ENCODE measurements at places on chromosomes 5 and 9.
A peak's percentile ranks its signal among the peaks of the same experiment; 100 is the strongest.

DNA sequence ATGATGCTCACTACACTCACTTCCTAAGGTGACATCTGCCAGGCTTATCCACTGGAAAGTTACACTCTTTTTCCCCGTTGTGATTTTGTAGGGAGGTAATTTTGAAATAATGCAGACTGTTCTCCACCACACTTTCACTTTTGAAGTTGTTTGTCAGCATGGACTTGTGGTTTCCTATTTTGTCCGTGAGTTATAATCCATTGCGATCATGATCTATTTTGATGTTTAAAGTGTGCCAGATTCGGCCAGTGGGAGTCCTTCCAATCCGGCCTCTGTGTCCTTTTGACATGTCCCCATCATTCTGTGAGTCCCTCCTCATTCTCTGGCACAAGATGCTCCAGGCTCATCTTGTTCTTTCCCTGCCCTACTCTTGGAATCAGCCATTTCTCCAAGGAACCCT lies 211.3 kb upstream of the KLF4 start:
- no peak for DNase-seq

GRCh38 chr5:141994511-141995136 lies 18.2 kb downstream of the GNPDA1 start:
- DNase-seq = no peak

GRCh38 chr9:89926691-89927220 lies 321.9 kb downstream of the GADD45G start:
- DNase-seq = no peak

GRCh38 chr5:93601071-93601801 lies 18.2 kb downstream of the NR2F1 start:
- DNase-seq = no peak

DNA sequence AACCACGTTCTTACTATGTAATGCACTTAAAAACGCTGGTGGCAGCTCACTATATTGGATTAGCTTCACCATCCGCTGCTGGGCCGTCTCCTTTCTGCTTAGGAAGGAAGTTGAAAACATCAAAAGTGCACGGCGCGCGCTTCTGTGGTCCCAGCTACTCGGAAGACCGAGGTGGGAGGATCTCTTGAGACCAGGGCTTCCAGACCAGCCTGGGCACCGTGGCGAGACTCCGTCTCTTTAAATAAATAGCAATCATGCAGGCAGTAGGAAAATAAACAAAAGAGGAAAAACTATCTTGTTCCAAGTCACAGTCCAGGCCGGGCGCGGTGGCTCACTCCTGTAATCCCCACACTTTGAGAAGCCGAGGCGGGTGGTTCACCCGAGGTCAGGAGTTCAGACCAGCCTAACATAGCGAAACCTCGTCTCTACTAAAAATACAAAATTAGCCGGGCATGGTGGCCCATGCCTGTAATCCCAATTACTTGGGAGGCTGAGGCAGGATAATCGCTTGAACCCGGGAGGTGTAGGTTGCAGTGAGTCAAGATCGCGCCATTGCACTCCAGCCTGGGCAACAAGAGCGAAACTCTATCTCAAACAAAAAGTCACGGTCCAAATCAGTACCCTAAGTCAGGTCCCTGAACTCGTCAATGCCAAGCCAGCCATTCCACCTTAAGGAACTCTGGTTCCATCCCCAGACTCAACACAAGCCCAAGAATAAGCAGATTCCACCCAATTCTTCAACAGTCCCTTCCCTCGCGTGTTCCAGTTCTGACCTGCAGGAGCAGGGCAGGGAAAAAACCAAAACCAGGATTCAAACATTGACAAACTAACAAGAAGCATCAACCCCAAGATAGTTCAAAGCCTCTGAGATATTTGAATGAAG lies 1.0 kb upstream of the GOLGA1 start:
- DNase-seq = peak; percentile 40

GRCh38 chr9:11595756-11596155 lies 983.0 kb upstream of the PTPRD start:
- DNase-seq = no peak

DNA sequence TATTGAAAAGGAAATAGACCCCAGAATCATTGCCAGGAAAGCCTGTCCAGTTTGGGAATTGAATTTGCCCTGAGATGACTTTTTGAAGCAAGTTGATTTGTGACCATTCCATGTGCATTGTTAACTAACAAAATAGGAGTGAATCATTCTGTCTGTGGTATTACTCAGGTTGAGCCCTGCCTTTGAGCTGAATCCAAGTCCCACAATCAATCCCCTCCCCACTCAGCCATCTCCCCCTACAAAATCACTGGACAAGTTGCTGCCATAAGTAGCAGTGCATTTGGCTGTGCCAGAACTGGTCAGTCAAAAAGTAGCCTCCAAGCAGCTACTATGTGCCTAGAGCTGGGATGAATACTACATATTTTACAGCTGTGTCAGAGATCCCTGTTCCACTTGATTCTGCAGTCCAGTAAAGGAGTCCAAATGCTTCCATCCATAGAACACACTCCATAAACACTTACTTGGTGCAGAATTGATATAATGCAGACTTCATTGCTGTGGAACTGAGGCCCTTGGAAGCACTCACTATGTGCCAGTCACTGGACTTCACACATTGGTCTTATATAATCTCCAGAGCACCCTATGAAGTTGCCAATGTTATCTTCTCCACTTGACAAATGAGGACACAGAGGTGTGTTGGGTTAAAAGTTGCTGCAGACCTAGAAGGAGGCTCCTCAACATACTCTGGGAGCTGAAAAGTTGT lies 96.1 kb downstream of the ZNF462 start:
- DNase-seq = no peak

- no peak for DNase-seq
These were observed 145.2 kb upstream of the MAST4 start for GRCh38 chr5:66450988-66451387.

GRCh38 chr9:4301971-4302427 lies 2.1 kb upstream of the GLIS3 start:
- no peak for DNase-seq

DNA sequence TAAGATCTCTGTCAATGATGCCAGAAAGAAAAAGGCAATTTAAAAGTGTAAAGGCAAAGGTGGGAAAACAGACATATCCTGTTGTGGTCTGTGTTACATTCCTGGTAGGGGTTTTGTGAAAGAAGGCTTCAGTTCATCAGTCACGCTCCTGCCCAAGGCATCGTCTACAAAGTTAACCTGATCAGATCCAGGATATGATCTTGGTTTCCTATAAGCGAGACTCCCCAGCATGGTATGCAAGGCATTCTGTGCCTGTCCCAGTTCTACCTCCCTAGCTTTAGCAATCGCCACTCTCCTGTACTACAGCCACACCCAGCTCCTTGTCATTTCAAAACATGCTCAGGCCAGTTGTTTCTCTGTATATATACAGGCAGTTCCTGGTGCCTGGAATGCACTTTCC lies 58.0 kb upstream of the PTPN3 start:
- no peak for DNase-seq

DNA sequence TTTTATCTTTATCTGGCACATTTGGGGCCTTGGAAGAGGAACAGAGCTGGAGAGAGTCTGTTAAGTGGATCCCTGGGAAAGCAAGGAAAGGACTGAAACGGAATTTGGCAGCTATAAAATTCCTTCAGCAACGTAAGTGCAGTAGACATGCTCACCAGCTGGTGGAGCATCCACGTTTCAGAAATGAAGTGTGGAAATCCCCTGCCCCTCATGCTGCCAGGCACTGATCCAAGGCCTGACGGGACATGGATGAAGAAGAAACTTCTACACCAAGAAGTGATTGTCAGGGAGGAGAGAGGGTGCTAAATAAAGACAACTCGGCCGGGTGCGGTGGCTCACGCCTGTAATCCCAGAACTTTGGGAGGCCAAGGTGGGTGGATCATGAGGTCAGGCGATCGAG lies 209.3 kb downstream of the ROR2 start:
- no peak for DNase-seq

DNA sequence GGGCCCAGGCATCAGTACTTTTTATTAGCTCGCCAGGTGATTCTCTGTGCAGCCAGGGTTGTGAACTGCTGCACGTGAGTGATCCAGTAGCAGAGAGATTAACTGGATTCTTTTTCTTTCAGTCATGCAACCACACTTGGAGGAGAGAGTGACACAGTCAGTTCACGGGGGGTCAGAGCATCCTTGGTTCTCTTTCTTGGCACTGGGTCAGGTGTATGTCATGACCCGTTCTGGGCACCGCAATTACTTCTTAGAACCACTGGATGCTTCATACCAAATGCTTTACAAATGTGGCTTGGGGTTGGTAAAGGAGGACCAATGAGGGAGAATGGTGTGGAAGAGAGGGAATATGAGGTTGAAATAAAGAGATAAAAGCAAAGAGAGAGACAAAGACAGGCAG lies 368.7 kb downstream of the MLLT3 start:
- DNase-seq = no peak

DNA sequence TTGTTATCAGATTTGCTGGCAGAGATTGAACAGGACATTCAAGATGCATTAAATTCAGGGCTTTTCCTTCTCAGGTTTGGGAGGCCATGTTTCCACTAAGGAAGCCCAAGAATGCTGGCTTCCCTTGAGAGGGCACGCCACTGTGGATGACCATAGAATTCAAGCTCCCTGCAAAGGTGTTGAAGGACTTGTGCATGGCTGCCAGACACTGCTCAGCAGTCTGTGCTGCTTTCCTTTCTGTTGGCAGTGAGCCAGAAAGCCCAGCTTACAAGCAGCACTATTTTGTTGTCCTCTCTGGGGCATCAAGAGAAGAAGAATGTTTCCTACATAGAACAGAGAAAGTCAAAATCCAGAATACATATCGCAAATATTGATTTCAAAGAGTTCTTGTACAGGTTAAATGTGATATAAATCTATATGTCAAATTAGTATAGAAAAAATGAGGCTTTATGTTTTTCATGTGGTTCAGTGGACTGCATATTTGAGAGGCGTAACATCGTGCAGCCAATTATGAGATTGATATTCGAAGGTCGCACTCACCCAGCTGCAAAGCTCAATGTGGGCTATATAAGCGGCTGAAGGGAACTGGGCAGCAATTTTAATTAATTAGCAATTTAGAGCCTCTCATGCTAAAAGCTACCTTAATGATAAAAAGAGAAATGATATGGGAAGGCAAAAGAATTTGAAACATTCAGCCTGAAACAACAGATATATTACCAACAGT lies 103.1 kb upstream of the ISL1 start:
- DNase-seq = no peak

- DNase-seq = no peak
These were observed 57.4 kb downstream of the LHFPL2 start for GRCh38 chr5:78591138-78591612.

GRCh38 chr5:94471521-94471920 lies 146.9 kb downstream of the KIAA0825 start:
- no peak for DNase-seq

GRCh38 chr9:109466623-109467590 lies 31.2 kb downstream of the PTPN3 start:
- DNase-seq = no peak

- DNase-seq = no peak
These were observed 28.9 kb downstream of the SHC3 start for GRCh38 chr9:89149726-89150125.

DNA sequence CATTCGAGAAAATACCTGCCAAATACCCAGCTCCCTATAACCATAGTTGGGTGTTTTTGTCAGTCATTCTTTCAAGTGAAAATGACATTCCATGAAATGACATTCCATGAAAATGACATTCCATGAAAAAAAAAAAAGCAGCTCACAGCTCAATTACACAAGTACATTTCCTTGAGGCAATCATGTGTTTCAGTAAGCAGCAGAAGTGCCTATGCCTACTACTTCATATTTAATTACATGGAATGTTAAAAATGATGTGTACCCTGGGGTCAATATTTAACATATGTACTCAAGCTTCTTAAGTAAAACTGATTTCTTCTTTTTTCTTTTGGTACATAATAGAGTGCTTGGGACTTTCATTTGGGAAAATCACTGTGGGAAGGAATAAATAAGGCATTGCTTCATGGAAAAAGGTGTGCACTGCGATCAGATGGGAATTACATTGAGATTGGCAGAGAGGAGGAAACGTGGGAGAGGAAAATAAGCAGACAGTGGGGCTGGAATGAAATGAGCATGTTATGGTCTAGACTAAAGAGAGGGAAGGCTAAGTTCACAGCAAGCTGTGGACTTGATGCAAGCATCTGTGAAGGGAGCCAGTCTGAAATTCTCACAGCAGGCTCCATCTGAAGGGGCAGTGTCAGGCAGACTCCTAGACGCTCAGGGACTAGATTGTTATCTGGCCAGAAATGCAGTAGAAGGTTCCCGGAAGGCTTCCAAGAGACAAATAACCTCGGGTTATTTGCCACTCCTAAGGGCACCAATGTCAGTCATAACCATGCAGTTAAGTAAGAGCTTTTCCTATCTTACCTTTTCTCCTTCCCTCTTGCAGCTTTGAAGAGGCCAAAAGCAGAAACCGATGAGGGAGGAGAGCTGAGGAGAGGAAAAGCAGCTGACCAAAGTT lies 15.2 kb upstream of the SPATA9 start:
- no peak for DNase-seq

- DNase-seq = no peak
These were observed 757 bp downstream of the FXN start for GRCh38 chr9:69036309-69036708.

- no peak for DNase-seq
These were observed 4.0 kb upstream of the TEX48 start for GRCh38 chr9:114685951-114686350.

DNA sequence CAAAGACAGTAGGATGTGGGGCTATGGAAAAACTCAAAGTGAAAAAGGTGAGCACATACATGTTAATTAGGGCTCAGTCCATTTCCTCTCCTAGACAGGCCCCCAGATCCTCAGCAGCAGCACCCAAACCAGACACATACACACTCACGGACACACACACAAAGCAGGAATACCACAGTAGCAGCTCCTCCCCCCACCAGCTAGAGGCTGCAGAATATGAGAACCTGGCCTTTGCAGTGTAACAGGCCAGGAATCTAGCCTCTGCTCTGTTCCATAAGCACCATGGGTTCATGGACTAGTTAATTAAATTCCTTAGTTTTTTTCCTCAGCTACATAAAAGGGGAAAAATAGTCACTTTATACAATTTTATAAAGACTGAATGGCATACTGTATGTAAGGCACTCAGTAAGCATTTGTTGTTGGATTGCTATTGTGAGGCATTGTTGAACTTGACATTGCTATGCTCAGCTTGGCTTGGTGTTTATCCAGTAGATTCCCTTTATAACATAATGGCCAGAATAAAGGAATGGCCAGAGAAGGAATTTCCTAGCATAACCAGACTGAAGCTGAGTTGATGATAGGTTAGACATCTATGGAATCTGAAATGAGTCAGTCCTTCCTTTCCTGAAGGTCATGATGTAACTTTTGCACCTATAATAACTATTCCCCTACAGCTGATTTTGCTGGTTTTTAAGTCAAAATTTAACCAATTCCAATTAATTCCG lies 186.8 kb downstream of the SEMA5A start:
- DNase-seq = no peak
